ENCODE measurements at places on chromosomes 12 and 14.
A peak's percentile ranks its signal among the peaks of the same experiment; 100 is the strongest.

DNA sequence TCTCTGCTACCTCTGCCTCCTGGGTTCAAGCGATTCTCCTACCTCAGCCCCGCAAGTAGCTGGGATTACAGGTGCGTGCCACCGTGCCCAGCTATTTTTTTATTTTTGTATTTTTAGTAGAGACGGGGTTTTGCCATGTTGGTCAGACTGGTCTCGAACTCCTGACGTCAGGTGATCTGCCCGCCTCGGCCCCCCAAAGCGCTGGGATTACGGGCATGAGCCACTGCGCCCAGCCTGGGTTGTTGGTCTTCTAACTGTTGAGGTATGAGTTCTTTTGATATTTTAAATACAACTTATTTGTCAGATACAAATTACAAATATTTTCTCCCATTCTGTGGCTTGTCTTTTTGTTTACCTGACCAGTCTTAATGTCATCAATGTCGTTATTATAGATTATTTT lies 95.9 kb downstream of the PCNX1 start:
- no peak for DNase-seq

DNA sequence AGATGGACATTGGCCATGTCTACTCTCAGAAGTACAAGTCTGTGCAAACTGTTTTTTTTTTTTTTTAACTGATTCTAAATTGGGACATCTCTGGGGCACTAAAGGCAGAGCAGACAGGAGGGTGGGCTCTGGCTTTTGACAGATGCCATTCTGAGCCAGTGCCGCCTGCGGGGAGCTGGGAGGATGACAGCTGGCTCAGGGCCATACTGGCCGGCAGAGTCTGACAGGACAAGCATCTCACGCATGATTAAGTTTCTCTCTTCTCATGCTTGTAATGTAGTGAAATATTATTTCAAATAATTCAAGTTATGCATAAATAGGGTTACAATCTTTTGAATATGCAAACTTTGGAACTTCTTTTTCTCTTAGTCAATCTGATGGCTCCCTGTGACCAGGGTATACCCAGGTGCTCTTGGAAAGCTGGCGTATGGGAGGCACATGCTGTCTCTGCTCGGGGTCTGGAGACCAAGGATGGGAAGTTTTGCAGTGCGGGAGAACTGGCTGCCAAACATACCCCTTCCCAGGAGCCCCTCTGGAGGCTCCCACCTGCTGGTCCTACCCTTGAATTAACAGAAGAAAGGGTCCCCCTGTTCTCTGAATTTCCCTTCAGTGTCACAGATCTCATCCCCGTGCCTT lies 7.6 kb downstream of the CDCA4 start:
- no peak for DNase-seq

GRCh38 chr14:74290415-74290814 lies 12.3 kb downstream of the ABCD4 start:
- no peak for DNase-seq

DNA sequence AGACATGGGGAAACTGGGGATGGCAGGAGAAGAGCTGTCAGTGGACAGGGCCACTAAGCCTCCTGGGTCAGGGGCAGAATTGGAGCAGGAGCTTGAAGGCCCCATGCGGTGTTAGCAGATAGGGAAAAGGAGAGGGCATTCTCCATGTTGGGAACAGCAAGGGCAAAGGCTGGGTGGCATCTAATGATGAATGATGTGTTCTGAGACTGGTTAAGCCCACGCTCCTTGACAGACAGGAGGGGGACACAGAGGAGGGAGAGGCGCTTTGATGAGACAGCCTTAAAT lies 63.0 kb downstream of the CLMN start:
- no peak for DNase-seq

DNA sequence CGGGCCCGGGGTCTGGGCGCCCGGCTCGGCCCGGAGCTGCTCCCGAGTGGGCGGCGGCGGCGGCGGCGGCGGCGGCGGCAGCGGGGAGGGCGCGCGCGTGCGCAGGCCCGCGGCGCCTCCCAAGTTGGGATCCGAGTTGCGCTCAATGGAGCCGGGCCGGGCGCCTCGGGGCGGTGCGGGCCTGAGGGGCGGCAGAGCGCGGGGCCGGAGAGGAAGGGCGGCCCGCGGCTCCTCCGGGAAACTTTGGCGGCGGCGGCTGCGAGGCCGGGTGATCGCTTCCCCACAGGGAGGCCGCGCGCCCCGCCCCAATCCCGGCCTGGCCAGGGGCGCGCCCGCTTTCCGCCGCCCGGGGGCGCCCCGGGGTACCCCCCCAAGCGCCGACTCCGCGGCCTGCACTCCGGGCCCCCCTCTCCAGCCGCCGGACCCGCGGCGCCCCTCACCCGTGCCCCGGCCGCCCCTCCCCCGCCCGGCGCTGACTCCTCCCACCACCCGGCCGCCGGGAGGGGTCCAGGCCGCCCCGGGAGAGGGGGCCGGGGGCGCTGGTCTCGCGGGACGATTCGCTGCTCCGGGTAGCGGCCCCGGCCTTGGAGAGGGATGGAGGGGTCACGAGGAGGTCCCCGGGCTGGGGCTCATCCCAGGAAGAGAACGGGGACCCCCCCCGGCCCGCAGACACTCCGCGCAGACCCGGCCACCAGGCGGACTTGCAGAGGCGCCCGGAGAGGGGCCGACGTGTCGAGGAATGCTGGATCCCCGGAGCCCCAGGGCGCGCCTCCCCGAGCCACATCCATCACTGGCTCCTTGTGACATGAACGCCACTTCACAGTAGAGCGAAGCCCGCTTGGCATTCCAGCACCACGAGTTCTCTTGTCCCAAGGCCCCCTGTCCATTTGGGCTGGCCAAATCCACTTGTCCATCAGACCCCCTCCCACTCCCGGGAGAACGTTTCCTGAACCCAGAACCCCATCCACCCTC lies at the start of gene RILPL1:
RILPL1 (minus strand) TSS at position 48 of the 972 bp plus-strand sequence. CDS start 237 bp downstream, outside the sequence.
- peak; percentile 2 for DNase-seq

Measured in stimulated activated CD8-positive, alpha-beta memory T cell treated with anti-CD3 and anti-CD28 coated beads, Interleukin-4, amount 100 ng/mL, for 1 hour (primary cell).